ENCODE measurements at places on chromosomes 3 and 15. TPM values are rescaled to one million over a fixed set of nuclear protein-coding genes. Genes with fewer than 3 reads are reported as not detected.

The MAGEF1 gene
- total RNA-seq, result 33.1 TPM

The RAD51 gene
- 36.8 TPM for total RNA-seq

DNA sequence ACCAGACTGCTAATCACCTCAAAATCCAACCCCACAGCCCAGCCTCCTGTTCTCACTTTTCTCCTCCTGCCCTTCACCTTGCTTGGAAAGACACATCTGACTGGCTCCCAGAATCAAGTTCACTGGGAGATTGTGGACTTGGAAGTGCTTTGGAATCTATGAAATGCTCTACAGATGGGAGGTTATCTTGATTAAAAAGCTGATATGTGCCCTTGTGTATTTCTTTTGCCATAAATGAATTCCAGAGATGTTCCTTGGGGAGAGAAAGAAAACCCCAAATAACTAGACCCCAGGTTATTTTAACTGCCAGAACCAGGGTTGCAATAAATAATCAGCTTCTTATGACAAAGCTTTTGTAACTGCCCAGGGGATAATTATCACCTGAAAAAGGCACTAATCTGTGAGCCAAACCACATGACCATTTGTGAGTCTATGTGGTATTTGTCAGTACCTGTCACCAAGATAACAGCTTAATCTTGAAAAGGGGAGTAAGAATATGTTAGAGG lies 21.7 kb upstream of the ARHGEF3 start:
- H3K4me3 ChIP-seq, result no peak overlapping the region
- H3K36me3 ChIP-seq, result no peaks in the 10 kb centered on the region
- no peak for DNase-seq
- H3K4me1 ChIP-seq, result peaks cover 6% of the 10 kb centered on the region
- H3K27me3 ChIP-seq, result no peaks in the 10 kb centered on the region

- H3K4me3 ChIP-seq, result peak overlapping the region; percentile 52
- no peaks in the 10 kb centered on the region for H3K27me3 ChIP-seq
- H3K4me1 ChIP-seq, result peaks cover 30% of the 10 kb centered on the region
These were observed 13.2 kb downstream of the USP3 start for GRCh38 chr15:63517628-63518027.

DNA sequence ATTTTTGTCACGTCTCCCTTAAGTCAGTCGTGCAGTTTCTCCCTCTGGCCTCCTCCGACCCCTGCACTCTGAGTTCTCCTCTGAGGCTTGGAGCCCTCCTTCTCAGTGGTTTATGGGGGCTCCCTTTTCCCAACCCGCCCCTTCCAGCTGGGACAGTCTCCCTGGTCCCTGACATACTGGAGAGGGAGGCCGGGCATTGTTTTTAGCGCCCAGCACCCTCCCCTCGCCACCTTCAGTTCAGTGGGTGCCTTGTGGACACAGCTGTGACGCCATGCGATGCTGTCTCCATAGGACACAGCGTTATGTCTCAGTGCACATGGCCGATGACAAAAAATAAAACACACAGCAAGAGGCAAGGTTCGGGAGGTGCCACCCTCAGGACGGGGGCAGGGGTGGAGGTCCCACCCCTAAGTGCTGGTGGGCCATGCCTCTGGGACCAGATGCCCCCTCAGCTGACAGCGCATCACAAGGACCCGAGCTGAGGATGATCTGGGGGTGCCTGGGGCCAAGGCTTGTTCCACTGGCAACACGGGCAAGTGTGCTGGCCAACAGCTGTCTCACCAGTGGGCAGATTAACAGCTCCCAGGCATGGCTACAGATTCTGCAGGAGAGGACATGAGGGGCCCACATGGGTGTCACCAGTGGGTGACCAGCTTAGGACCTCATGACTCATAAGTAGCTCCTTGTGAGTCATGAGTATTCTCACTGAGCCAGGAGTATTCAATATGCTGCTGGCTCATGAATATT lies 81.6 kb downstream of the PLXNA1 start:
- DNase-seq, result no peak
- H3K27me3 ChIP-seq, result peaks cover 2% of the 10 kb centered on the region
- no peak overlapping the region for H3K4me3 ChIP-seq
- no peaks in the 10 kb centered on the region for H3K4me1 ChIP-seq
- no peaks in the 10 kb centered on the region for H3K36me3 ChIP-seq
- no peak overlapping the region for H3K27ac ChIP-seq

The C3orf49 gene
- total RNA-seq, result not detected

- H3K27ac ChIP-seq, result no peak overlapping the region
- H3K4me1 ChIP-seq, result no peaks in the 10 kb centered on the region
- H3K27me3 ChIP-seq, result no peaks in the 10 kb centered on the region
- no peak for DNase-seq
- H3K4me3 ChIP-seq, result no peak overlapping the region
- H3K36me3 ChIP-seq, result no peaks in the 10 kb centered on the region
These were observed 105.1 kb upstream of the GALNT15 start for GRCh38 chr3:16069149-16069922.

DNA sequence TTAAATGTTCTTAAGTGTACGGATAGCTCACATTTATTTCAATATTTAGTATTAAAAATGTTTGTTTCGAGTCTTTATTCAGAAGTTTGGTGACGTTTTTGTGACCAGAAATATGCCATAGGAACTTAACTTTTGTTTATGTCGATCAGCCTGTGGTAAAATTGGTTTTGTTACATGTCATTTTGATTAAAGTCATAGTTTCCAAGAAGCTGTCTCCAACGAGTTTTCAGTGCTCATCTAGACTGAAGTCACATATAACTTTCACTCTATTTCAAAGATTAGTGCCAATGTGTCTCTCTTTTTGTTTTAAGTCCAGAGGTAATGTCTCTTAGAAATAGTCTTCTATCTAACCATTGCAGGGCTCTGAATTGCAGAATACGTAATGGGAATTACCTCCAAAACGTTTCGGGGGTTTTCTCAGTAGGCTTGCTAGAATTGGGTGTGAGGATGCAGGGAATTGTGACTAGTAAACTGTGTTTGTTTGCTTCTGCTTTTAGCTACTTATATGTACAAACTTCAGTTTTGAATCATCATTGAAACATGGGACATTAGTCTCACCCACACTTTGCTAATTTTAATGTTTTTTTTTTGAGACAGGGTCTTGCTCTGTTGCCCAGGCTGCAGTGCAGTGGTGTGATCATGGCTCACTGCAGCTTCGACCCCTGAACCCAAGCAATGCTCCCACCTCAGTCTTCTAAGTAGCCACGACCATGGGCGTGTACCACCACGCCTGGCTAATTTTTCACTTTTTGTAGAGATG lies 3.0 kb downstream of the BUB1B start:
- no peaks in the 10 kb centered on the region for H3K36me3 ChIP-seq
- DNase-seq, result no peak

The NRG4 gene
- 2.9 TPM for total RNA-seq

GRCh38 chr15:83077491-83078230 lies 10.6 kb upstream of the BTBD1 start:
- no peaks in the 10 kb centered on the region for H3K36me3 ChIP-seq
- no peak overlapping the region for H3K27ac ChIP-seq
- no peak overlapping the region for H3K4me3 ChIP-seq
- H3K4me1 ChIP-seq, result no peaks in the 10 kb centered on the region
- no peak for DNase-seq

- H3K4me3 ChIP-seq, result no peak overlapping the region
- H3K4me1 ChIP-seq, result peaks cover 13% of the 10 kb centered on the region
- H3K27ac ChIP-seq, result no peak overlapping the region
- no peak for DNase-seq
- no peaks in the 10 kb centered on the region for H3K36me3 ChIP-seq
These were observed 4.3 kb downstream of the PDIA5 start for GRCh38 chr3:123071146-123071545.

DNA sequence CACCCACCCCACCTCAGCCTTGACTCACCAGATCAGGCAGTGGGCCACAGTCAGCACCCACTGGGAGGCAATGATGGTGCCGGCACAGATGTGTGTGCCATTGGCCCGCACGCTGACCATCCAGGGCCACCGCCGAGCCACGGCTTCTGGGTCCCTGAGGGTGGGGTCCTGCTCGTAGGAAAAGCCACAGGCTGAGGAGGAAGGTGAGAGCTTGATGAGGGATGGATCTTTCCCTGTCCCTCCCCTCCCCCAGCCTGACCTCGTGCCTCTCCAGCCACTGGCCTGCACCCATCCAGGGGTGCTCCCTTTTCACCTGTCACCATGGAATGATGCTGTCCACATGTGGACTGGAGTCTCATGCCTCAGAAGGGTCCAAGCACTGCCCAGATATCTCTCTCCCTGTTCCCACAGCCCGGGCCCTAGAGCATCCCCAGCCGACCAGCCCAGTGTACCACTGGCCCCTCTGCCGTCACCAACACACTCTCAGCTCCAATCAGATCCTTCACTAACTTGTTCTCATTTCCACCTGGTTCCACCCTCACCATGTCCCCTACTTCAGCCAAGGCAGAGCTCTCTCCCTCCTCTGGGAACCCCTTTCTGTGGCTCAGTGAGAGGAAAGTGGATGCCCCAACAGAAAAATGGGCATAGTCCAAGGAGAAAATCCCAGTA lies 2.0 kb downstream of the PRSS50 start:
- no peaks in the 10 kb centered on the region for H3K36me3 ChIP-seq
- H3K4me1 ChIP-seq, result peaks cover 16% of the 10 kb centered on the region
- DNase-seq, result no peak
- no peak overlapping the region for H3K4me3 ChIP-seq
- H3K27me3 ChIP-seq, result no peaks in the 10 kb centered on the region
- H3K27ac ChIP-seq, result no peak overlapping the region

- H3K4me1 ChIP-seq, result peaks cover 6% of the 10 kb centered on the region
- no peak for DNase-seq
- H3K27ac ChIP-seq, result no peak overlapping the region
- no peaks in the 10 kb centered on the region for H3K27me3 ChIP-seq
These were observed 75.0 kb upstream of the RNU6-1 start for GRCh38 chr15:67914537-67915460.

GRCh38 chr3:107044677-107045076 lies 332.6 kb upstream of the CCDC54 start:
- H3K27me3 ChIP-seq, result no peaks in the 10 kb centered on the region
- H3K4me3 ChIP-seq, result no peak overlapping the region
- H3K27ac ChIP-seq, result no peak overlapping the region
- no peaks in the 10 kb centered on the region for H3K4me1 ChIP-seq
- H3K36me3 ChIP-seq, result no peaks in the 10 kb centered on the region

DNA sequence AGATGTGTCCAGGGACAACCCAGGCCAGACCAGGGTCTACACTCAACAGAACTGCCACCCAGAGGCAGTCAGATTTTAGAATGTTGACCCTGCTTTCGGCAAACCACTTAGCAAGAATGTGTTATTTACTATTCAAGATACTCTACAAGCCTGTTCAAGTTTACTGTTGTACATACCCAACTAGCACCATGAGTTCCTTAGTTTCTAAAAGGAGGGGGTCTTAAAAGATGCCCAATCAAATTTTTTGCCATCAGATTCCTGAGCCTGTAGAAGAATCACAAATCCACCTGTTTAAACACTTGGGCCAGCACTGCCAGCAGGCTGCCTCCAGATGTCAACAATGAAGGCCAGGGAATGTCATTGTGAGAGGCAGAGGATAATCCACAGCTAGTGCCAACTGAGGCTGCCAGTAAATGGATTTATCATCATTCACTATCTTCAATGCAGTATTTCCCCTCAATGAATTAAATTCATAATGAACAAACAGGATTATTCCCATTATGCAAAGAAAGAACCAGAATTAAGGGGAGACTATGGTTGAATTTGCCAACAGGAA lies 43.5 kb upstream of the SNRPA1 start:
- H3K27me3 ChIP-seq, result no peaks in the 10 kb centered on the region
- H3K4me1 ChIP-seq, result peaks cover 4% of the 10 kb centered on the region
- no peak overlapping the region for H3K27ac ChIP-seq
- H3K4me3 ChIP-seq, result no peak overlapping the region
- no peak for DNase-seq
- H3K36me3 ChIP-seq, result no peaks in the 10 kb centered on the region

The PLXNA1 gene
- 9.9 TPM for total RNA-seq

The ALDH1L1 gene
- total RNA-seq, result 0.46 TPM

The TMEM266 gene
- total RNA-seq, result 0.66 TPM

The PLA2G4D gene
- not detected for total RNA-seq

DNA sequence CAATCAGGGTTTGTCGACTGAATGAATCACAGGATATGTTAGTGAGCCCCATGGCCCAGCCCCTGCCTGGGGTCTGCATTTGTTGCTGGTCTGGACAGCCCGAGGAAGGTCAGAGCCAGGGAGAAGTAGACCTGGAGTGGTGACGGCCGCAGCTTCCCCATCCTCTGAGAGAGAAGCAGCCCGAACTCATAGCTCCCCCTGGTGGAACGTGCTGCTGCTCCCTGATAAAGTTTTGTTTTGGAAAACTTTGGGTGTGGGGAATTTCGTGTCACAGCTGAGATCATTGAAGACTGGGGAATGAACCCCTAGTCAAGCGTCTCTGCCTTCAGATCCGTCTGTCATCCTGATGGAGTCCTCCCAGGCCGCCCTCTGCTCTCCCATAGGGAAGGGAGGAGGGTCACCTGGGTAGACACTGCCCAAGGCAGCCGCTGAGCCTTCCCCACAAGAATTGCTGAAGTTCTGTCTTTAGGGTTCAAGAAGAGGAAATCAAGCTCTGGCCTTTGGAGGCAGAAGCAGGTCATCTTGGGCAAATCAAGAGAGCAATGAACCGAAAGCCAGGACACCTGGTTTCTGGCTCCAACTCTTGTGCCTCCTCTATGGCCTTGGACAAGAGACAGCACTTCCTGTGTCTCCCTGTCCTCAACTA lies 60.5 kb downstream of the GLDN start:
- no peak overlapping the region for H3K27ac ChIP-seq
- no peak overlapping the region for H3K4me3 ChIP-seq
- no peak for DNase-seq
- H3K27me3 ChIP-seq, result peaks cover 3% of the 10 kb centered on the region
- no peaks in the 10 kb centered on the region for H3K36me3 ChIP-seq

The LMLN gene
- total RNA-seq, result 0.95 TPM

DNA sequence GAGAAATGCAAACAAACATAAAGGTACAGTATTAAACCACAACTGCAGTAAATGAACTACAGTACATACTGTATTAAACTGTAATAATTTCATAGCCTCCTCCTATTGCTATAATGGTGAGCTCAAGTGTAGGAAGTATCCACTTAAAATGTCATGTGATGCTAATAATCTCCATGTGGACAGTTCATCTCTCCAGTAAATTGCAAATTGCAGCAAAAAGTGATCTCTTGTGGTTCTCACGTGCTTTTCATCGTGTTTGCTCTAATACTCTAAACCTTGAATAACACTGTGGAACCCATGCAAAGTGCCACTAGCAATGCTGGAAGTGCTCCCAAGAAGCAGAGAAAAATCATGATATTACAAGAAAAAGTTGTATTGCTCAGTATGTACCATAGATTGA lies 9.2 kb upstream of the FNDC3B start:
- H3K27ac ChIP-seq, result no peak overlapping the region
- H3K27me3 ChIP-seq, result no peaks in the 10 kb centered on the region
- H3K4me1 ChIP-seq, result no peaks in the 10 kb centered on the region
- no peak for DNase-seq

GRCh38 chr3:81965696-81966095 lies 204.3 kb upstream of the GBE1 start:
- DNase-seq, result no peak
- H3K36me3 ChIP-seq, result no peaks in the 10 kb centered on the region
- H3K4me1 ChIP-seq, result no peaks in the 10 kb centered on the region
- H3K4me3 ChIP-seq, result no peak overlapping the region
- no peak overlapping the region for H3K27ac ChIP-seq
- no peaks in the 10 kb centered on the region for H3K27me3 ChIP-seq

Measured in GM12878 (cell line).